ENCODE measurements at places on chromosomes 1 and 21.

DNA sequence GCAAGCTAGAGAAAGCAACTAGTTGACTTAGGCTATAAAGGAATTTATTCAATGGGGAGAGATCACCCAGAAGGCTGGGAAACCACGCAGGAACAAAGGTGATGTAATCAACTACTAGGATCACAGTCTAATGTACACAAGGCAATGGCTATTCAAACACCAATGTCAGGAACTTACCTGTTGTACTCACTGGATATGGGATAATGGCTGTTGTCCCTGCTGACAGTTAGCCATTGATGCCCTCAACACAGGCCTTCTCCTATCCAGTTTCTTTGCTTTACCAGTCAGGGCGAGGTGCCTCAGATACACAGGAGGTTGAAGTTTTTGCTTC is 32.3 kb downstream of the C21orf91 start:
- DNase-seq, result no peak

DNA sequence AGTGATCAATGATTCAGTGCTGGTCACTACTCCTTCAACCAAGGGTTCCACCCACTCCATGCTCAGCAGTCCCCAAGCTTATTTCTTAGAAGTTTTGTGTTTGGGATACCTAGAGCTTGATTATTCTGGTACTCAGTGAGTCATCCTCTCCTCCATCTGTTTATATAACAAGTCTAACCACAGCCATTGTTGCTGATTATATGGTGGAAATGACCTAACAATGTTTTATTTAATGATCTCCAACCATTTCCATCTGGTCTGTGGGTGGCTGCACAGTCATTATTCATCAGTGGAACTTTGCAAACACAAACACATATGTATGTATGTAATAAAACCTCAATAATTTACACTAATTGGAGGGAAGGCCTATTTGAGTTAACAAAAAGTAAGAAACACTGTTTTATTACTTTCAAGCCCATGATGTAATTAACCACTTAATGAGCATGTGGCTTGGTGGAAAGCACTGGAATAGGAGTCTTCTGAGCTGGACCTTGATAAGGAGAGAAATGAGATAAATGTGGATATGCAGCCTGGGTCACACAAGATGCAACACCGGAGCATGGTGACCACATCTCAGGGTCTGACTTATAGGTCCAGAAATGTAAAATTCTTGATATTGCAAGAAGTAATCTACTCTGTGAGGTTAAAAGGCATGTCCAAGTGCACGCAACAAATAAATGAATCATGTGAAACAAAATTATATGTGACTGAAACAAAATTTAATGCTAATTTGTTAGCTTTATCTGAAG is 99.0 kb upstream of the WLS start:
- peak; percentile 83 for DNase-seq

GRCh38 chr1:4825800-4826450 is 171.5 kb downstream of the AJAP1 start:
- DNase-seq, result peak; percentile 2

- no peak for DNase-seq
Measured at GRCh38 chr21:32566741-32567389, 18.5 kb downstream of the TCP10L start.
